ENCODE measurements at places on chromosomes 2 and 18.
A peak's percentile ranks its signal among the peaks of the same experiment; 100 is the strongest.

GRCh38 chr2:43018179-43019024 lies 208.0 kb downstream of the ZFP36L2 start:
- no peak for DNase-seq

DNA sequence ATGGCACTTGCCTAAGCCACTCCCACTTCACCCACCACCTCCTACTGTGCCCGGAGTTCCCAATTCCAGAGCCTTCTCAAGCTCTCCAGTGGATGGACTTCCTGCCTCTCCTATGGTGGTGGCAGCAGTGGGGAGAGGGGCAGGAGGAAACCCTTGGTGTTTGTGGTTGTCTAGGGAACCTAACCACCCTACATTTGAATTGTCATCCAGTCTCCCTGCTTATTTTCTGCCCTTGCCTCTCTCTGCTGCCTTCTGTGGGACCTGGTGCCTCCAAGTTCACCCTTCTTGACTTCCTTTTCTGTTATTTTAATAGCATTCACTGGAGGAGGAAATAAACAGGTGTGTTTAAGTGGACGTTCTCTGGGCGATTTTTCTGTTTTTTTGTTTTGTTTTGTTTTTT lies 50.0 kb upstream of the HPCAL1 start:
- no peak for DNase-seq

DNA sequence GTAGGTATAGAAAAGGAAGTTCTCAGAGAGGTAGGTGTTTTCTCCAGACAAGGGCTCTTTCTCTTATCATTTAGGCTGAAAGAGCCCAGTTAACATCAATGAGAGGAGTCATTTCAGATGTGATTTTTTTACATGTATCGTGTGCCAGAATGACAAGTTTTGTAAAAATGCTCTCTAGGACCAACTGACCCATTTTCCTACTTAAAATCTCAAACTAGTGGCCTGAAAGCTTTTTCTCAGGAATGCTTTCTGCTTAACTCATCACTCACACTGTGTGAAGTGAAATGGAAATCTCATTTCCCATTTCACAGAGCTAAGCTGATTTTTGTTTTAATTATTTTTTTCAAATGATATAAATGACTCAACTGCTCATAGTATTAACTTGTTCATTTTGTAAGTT lies 128.7 kb upstream of the CYP26B1 start:
- DNase-seq: no peak

GRCh38 chr2:237896507-237896892 lies 37.1 kb downstream of the RAMP1 start:
- no peak for DNase-seq

DNA sequence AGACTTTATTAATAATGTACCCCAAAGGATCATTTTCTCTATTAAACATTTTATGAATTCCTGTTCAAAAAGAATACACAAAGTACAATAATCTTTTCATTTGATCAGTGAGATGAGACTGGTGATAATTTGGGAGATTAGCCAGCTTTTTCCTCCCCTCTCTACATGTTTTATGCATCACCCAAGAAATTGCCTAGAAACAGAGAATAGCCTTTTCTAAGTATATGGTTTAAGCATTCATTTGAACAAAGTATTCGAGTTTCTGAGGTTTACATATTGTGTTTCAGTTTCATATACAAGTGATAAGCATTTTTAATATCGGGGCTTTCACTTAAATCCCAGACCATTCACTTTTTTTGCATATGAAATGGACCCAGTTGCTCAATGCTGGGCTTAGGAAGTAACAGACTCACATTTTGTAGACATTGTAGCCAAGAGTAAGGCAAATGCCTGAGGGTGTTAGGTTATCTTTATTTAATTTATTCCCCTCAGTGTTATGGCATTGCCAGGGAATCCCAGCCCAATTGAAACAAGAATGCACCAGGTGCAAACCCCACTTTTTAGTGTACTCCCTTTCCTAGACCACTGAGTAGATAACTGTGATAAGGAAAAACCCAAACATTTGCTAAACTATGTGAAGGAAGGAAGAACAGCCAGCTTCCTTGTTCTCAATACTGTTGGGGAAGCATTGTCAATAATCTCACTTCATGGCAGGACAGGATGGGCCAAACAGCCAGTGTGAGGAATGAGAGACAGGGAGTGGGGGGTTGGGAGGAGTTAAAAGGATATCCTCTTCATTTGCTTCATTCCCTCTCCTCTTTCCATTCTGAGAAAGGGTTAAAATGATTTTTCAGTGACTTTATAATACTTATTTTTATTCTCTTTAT lies 3.5 kb downstream of the CPO start:
- DNase-seq: no peak

- DNase-seq: no peak
Measured at GRCh38 chr2:10048501-10049171, 5.3 kb downstream of the KLF11 start.

DNA sequence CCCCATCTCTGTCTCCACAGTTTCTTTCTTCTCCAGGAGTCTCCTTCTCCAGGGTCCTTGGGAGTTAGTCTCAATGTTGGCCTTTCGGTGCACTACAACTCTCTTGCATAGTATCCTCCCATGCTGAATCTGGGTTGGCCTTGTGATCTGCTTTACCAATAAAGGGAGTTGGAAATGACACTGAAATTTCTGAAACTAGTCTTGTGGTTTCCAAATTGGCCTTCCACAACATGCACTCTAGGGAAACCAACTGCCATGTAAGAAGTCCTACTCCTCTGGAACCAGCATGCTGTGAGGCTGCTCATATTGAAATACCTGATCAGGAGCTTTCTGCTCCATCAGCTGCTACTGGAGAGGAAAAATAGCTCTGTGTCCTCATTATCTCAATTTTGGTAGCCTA lies 9.9 kb upstream of the ABHD3 start:
- no peak for DNase-seq

DNA sequence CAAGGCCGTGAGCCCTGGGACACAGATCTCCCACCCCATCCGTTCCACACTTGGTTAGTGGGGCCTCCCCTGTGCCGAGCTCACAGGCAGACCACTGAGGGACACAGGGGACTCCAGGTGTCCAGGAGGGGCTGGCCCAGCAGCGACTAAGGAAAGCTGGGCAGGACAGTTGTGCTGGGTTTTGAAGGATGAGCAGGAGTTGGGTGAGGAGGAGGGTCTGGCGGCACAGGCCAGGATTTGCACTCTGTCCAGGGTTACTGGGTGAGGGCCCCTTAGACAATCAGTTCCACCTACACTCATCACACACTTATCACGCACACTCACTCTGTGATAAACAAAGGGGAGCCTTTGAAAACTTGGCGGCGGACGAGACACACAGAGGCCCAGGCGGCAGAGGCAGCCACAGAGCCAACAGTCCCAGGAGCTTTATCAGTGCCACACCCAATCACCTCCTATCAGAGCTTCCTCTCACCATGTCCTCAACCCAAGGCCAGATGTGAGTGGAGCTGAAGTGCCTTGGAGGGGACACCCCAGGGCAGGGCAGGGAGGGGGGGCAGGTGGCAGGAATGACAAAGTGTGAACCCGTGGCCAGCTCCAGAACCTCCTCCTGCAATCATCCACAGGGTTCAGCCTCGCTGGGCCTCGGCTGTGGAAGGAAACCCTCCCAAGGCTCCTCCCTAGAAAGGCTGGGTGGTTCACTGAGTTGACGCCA lies 26.6 kb downstream of the BIN1 start:
- DNase-seq: peak; percentile 25

GRCh38 chr2:132963161-132963560 lies 293.2 kb upstream of the LYPD1 start:
- no peak for DNase-seq

DNA sequence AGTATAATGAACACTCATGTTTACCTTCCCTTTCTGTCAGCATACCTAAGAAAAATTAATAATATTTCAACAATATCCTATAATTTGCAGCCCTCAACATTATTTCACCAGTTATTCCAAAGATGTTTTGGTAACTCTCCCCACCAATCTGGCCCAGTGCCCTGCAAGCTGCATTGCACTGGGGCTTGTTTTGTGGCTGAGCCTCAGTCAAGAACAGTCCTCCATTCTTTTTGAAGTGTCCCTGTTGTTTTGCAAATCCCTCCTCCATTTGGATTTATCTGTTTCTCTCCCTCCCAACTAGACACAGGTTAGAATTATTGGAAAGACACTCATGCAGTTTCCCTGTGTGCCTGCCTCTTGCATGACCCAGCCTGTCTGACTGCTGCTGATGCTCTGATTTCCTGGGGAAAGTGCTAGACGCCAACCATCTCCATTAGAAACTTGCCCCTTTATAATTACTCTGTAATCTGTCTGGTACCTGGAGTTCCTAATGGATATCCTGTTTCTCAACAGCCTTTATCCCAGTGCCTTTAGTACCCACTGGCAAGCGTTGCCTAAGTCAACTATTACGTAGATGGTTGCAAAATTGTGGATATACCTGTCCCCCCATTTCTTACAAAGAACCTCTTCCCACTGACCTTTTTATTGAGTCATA lies 60.2 kb downstream of the EIF5B start:
- DNase-seq: no peak

DNA sequence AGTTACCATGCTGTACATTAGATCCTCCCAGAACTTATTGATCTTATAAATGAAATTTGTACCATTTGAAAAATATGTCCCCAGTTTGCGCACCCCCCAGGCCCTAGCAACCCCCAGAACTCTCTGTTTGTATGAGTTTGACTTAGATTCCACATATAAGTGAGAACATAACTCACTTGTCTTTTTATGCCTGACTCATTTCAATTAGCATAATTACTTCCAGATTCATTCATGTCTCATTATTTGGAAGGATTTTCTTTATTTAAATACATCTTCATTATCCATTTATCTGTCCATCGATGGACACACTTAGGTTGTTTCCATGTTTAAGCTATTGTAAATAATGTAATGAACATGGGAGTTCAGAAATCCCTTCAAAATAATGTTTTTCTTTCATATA lies 705.9 kb downstream of the CCDC85A start:
- DNase-seq: no peak

- DNase-seq: no peak
Measured at GRCh38 chr2:218642121-218642656, 17.2 kb downstream of the ZNF142 start.

DNA sequence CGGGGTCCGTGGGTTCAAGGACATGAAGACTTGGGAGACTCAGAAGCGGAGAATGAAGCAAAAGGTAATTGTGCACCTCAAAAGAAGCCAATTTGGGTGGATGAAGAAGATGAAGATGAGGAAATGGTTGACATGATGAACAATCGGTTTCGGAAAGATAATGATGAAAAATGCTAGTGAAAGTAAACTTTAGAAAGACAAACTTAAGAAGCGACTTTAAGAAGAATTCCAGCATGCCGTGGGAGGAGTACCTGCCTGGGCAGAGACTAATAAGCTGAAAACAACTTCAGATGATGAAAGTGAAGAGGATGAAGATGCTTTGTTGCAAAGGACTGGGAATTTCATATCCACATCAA lies 43.5 kb downstream of the PSTPIP2 start:
- DNase-seq: no peak

GRCh38 chr2:149261692-149262091 lies 68.7 kb upstream of the LYPD6 start:
- DNase-seq: no peak

DNA sequence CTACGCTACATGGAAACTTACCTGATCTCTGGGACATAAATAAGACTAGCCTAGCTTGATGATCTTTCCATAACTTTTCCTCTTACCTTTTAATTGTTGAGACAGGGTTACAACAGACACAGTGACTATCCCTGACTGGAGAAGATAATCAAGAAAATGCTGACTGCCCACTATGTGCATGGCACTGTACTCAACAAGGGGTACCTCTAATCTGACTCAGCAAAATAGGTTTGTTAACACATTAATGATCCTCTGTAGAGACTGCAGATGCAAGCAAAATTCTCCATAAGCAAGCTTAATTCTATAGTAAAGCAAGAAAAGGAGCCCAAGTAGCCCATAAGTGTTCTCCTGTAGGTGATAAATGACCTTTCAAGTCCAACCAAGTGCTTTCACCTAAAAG lies 25.5 kb downstream of the ACVR1C start:
- DNase-seq: no peak

DNA sequence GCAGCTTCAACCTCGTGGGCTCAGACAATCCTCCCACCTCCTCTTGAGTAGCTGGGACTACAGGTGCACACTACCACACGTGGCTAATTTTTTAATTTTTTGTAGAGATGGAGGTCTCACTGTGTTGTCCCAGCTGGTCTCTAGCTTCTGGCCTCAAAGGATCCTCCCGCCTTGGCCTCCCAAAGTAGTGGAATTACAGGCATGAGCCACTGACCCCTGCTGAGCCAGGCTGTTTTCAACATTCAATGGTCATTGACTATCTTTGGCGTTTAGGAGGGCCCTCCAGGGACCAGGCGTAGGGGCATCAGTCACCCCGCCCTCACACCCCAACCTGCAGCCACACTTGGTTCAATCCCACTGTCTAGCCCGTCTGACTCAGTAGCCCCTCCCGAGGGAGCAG lies 5.2 kb downstream of the MZT2B start:
- DNase-seq: no peak

GRCh38 chr18:46656326-46657114 lies 500 bp downstream of the LOXHD1 start:
- DNase-seq: no peak

DNA sequence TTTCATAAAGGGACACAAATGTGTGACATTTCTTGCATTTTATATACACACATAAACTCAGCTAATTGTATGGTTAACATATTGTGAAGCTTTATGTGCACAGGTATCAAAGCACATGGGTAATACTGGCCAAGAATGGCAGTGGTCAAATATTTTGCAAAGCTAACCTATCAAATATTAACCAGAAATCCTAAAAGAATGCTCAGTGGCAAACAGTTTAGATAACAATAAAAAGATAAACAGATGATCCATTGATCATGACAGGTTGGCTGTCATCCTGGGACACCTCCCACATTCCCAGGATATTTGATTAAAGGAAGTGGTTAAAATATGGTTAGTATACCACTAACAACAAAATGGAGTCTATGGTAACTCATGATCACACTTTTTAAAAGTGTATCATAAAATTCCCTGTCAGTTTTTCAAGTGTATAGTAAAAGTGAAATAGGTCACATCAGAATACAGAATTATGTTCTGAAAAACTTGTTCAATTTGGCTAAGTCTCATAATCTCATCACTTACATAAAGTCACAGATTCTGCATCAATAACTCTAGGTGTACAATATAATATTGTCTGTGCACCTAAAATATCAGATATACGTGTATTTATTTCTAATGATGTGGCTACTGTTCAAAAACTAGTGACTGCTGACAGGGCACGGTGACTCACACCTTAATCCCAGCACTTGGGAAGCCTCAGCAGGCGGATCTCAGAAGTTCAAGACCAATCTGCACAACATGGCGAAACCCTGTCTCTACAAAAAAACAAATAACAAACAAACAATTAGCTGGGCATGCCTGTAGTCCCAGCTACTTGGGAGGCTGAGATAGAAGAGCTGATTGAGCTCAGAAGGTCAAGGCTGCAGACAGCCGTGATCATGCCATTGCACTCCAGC lies 48.9 kb downstream of the CDH2 start:
- no peak for DNase-seq

- DNase-seq: no peak
Measured at GRCh38 chr2:75702593-75702992, 8.1 kb downstream of the GCFC2 start.
